Cerebellar nuclear complex (tissue), 1 donor: ENCODE measurements at places on chromosomes 12 and 14.

DNA sequence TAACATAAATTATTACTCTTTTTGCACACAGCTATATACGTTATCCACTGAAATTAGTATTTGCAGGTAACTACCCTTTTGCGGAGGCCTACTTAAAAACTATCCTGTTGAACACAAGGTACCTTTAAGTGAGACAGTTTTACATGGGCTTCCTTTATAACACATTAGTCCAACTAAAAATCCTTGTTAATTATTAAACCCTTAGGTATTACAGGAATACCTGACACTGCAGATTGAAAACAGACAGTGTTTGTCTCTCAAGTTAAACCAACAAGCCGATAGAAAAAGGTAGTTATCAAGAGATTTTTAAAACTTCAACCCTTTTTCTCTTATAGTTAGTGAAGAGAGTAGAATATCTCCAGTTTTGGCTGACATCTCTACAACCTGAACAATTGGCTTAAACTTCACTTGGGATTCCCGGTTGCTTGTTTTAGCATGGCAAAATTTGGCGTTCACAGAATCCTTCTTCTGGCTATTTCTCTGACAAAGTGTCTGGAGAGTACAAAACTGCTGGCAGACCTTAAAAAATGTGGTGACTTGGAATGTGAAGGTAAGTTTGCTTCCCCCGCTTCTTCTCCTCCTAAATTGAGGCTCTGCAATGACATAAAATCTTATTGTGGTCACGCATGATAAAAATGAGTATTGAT, at the start of gene MIA2:
TSS of gene MIA2 (plus strand) at position 236 of the 647 bp plus-strand sequence. CDS start at position 436, 200 bp downstream.
- DNase-seq: no peak

GRCh38 chr12:109678719-109679118, 34.9 kb upstream of the FAM222A start:
- DNase-seq: no peak

DNA sequence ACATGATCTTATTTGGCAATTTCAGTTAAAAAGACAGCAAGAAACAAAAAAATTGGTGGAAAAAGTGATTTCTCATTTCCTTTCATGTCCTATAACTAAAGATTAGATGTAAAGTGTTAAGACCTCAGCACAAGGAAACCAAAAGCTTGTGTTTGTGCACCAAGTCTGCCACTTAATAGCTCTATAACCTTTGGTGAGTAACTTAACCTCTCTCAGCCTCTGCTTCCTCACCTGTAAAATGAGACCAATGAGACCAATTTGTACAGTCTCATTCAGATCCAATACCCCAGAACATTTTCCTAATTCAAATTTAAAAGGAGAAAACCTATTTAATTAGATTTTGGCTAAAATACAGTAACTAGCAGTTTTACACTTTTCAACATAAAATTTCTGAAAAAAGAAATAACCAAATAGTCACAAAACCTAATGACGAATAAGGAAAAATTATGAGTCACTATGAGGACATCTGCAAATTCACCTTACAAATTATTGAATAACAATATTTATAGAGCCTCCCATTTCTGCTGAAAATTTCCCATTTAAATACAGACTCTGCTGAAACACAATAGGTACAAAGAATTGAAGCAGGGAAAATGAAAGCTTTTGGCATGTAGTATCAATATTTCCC, 71.1 kb downstream of the EPS8 start:
- DNase-seq: no peak

DNA sequence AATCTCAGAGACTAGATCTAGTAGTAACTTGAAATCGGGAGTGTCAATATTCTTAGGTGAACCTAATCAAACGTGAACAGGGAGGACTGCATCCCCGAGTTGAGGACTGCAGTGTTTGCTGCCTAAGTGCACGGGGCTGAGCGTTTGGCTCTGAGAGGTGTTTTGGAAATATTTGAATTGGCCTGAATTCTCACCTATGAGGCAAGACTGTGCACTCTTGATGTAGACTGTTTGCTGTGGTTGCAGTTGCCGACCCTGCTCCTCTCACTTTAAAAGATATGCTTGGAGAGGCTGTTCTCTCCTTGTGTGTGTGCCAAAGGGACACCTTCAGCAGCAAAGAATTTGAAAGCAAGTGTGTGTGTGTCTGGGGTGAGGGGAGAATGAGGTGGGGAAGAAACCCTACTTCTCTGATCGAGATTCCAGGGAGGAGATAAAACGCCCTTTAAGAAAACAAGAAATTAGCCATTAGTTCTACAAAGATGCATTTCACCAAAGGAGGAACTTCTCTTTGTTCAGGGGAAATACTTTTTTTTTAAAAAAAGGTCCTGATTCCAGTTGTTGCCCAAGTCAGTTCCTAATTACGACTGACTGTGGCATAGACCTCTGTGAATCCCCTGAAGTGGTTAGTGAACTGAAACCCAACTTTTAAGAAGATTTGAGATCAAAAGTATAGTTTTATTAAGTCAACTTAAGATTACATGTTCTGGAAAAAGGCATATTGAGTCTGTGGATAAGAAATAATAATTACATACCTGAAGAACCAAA, 106.6 kb downstream of the DYRK2 start:
- DNase-seq: no peak

- DNase-seq: no peak
Observed at GRCh38 chr12:67892259-67893021, 96.8 kb upstream of the IFNG-AS1 start.

GRCh38 chr14:20294636-20295035, 11.1 kb downstream of the TTC5 start:
- DNase-seq: no peak

DNA sequence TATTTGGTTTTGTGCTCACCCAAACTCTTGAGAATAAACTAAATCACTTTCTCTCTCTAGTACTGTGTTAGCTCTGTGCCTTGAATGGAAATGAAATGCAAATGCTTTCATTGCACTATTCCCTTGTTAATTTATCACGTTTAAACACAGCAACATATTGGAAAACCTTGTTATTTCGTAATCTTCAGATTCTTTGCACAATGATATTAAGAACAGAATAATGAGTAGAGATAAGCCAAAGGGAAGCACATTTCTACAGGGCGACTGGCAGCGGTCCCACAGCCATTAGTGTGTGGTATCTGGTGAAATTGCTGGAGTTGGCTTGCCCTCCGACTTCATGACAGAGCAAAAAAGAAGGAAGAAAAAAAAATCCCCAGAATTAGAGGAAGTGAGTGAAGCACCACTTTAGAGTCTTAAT, 166.1 kb upstream of the E2F7 start:
- DNase-seq: no peak

DNA sequence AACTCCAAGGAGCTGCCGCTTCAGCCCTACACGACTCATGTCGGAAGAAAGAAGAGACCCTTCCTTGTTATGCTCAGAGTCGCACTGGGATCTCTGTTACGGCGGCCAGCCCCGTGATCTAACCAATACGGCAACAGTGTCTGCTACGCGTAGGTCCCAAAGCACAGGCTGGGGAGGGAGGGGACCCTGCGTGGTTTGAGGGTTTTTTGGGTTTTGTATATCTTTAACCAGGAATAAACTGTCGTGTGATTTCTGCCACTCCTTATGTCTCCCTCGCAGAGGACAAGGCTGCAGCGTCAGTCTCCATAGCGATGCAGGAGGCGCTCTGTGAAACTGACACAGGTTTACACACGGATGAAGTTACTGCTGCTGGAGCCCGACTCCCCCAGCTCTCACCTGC, 60.0 kb upstream of the DIO3 start:
- DNase-seq: no peak

- no peak for DNase-seq
Observed at GRCh38 chr12:42846782-42847181, 257.2 kb upstream of the PRICKLE1 start.

DNA sequence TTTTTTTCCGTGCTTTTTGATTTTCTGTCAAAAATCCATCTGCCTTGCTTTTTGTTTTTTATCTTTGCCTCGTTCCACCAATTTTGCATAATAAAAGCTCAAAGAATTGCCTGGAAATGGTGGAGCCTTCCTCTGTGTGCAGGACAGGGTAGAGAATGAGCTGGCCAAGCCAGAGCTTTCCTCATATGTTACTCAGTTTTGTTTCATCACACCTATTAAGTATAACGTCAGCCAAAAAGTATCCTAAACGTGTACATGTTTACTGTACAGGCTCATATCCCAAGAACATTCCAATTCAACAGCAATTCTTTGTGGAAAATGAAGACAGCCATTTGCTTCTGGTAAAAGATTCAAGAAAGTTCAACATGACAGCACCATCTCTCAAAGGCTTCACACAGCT, 191.2 kb upstream of the LMNTD1 start:
- DNase-seq: no peak

DNA sequence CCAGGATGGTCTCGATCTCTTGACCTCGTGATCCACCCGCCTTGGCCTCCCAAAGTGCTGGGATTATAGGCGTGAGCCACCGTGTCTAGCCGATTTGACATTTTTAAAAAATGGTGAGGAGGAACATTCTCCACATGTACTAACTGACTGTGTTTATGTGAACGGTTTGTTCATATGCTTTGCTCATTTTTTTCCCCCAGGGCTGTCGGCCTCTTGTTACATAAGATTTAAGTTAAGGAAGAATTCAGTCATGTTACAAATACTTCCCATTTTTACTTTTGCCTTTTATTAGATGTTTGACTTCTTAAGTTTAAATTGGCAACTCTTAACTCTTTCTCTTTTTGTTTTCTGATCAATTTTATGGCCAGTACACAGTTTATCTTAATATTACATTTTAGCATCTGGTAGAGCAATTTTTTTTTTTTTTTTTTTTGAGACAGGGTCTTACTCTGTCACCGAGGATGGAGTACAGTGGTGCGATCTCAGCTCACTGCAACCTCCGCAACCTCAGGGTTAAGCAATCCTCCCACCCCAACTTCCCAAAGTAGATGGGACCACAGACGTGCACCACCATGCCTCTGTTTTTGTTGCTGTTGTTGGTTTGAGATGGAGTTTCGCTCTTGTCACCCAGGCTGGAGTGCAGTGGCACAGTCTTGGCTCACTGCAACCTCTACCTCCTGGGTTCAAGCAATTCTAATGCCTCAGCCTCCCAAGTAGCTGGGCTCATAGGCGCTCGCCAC, 9.6 kb downstream of the GNS start:
- DNase-seq: no peak

GRCh38 chr12:113443030-113443539, 20.9 kb downstream of the SDSL start:
- DNase-seq: no peak

DNA sequence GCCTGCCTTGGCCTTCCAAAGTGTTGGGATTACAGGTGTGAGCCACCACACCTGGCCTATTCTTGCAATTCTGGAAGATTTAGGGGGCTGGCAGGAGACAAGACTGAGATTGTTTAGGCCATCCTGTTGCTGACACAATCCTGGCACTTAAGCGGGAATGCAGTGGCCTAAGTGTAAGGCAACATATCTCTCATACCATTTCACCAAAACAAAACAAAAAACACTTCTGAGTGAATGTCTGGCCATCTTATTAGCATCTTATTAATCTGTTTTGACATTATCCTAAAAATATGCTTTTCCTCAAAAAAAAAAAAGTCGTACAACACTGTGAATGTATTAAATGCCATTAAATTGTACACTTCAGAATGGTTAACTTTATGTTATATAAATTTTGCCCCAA, 67.6 kb downstream of the DENND5B start:
- DNase-seq: no peak

- no peak for DNase-seq
Observed at GRCh38 chr14:100585448-100586152, 1.6 kb downstream of the BEGAIN start.

DNA sequence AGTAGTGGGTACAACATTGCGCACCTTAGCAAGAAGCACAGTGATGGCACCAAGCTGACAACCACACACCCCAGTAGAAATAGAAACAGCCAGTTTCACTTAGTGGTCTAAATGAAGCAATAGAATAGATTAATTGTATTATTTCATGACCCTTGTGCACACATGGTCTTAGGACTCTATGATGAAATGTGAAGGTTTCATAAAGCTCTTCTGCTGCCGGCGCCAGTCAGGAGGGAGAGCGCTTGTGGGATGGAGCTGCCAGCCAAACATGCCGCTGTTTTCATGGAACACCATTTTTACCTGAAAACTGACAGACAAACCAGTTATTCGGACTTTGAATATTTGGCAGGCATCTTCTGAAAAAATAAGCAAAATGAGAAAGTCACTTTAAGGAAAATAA, 100.0 kb downstream of the PPP2R5C start:
- DNase-seq: no peak

DNA sequence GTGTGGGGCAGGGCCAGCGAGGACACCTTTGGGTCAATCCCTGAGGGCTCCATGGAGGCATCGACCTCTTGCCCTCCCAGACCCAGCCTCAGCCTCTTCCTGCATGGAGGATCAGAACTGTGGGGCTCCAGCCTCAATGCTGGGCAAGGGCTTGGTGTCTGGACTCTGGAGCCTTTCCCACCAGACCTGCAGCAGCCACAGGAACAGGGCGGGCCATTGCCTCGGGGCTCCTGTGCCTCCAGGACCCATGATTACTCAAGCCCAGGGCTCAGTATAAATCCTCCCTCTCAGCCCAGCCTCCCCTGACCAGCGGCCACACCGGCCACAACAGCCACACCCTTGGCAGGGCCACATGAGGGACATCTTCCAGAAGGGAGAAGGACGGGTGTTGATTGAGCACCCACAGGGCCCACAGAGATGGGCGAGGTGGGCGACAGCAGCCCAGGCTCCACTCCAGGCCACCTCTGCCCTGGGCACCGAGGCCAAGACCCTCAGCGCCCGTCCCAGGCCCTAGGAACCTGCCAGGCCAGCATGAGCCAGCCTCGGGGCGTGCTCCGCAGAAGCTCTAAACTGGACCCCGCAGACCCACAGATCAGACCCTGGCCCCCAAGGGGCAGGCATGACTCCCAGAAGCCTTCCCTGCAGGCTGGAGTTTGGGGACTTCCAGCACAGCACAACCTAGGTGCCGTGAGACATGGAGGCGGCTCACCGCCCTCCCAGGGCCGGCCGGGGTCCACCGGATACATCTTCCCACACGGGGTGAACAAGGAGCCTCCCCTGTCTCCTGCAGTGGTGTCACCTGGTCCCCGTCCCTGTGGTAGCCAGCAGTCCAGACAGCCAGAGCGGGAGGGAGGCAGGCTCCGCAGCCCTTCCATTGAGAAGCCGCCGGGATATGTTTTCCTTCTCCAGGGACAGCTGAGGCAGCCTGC, 25.1 kb downstream of the NCOR2 start:
- DNase-seq: no peak

- no peak for DNase-seq
Observed at GRCh38 chr12:115320967-115321366, 637.0 kb upstream of the TBX3 start.

- DNase-seq: no peak
Observed at GRCh38 chr12:52173526-52173925, 18.3 kb downstream of the KRT80 start.

DNA sequence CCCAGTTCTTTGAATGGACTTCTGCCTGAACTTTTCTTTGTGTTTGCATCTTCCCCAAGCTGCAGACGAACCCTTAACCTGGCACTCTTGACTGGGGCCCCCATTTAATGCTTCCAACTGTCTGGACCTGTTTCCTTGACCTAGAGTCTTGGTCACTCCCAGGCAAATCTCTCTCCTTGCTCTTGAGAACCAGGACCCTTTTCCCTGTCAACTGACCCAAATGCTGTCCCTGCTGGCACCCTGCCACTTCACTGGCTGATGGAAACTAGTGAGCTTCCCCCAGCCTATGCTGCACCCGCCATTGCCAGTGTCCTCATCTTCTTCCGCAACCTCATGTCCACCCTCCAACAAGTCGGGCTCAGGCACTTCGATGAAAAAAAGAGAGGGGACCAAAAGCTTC, 79.5 kb downstream of the PRIMA1 start:
- DNase-seq: no peak

- no peak for DNase-seq
Observed at GRCh38 chr14:80978403-80978802, 23.0 kb downstream of the TSHR start.

- no peak for DNase-seq
Observed at GRCh38 chr12:110042264-110042663, 6.1 kb downstream of the C12orf76 start.
